ENCODE measurements at places on chromosomes 5 and 9.

- DNase-seq: no peak
These were observed 91.4 kb downstream of the ADAMTS16 start for GRCh38 chr5:5231576-5231975.

- no peak for DNase-seq
These were observed 1371.0 kb upstream of the DMAC1 start for GRCh38 chr9:9170439-9171134.

DNA sequence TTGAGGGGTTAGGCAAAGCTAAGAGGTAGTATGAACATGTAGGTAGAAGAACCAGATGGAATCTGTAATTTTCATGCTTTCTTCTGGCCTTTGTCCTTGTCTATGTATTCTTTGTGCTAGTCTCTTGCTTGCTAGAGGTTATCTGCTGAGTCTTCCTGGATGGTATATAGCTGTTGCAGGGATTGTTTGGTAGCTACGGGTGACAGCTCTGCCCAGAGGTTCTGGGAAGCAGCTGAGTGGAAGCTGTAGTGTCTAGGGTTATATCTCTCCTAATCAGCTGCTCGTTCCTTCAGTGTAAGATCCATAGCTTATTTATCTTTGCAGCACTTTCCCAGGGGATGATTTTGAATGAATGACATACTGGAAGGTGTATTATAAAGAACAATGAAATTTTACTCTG, 100.3 kb downstream of the ATG10 start:
- no peak for DNase-seq

GRCh38 chr5:144531188-144531587, 360.5 kb downstream of the KCTD16 start:
- no peak for DNase-seq

- DNase-seq: no peak
These were observed 21.9 kb upstream of the FSD1L start for GRCh38 chr9:105425816-105426433.

- DNase-seq: no peak
These were observed 930.8 kb upstream of the CDH9 start for GRCh38 chr5:27969157-27969556.

- no peak for DNase-seq
These were observed 1.9 kb upstream of the QRFP start for GRCh38 chr9:130898552-130898852.

GRCh38 chr5:58933891-58934628, 351.2 kb downstream of the RAB3C start:
- peak; percentile 57 for DNase-seq

- no peak for DNase-seq
These were observed 2.1 kb downstream of the PRRC1 start for GRCh38 chr5:127519527-127519926.

- DNase-seq: no peak
These were observed 185.0 kb downstream of the SEMA6A start for GRCh38 chr5:116389601-116390000.

DNA sequence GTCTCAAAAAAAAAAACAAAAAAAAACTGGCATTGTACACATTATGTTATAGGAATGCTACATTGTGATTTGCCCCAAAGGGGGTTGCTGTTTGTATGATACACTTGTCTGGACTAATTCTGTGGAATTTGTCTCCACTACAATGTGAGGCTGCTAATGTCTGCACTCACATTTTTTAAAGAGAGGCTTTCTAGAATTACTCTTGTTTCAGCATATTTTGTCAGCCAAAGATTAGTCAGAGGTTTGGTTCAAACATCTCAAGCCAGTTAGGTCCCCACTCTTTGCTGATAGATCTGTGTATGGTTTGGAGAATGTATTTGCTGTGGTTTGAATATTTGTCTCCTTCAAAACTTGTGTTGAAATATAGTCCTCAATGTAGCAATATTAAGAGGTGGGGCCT, 59.3 kb upstream of the ZNF169 start:
- no peak for DNase-seq

DNA sequence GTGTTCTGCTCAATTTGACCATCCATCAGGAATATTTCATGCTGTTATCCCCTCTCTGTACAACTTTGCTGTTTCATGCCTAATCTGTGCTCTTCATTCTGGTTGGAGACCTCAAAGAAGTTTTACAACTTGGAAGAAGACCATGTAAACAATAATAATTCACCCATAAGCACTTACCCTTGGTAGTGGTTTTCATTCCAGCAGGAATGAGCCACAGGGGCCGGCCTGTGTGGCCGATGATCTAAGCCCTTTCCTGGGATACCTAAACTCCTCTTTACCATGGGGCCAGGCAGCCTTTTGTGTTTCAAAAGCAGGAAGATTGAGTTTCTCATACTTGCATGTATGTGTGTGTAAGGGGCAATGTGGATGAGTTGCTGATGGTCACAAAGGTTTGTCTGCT, 165.0 kb downstream of the FGF1 start:
- no peak for DNase-seq

GRCh38 chr5:83418356-83419321, 52.9 kb upstream of the VCAN start:
- DNase-seq: no peak

DNA sequence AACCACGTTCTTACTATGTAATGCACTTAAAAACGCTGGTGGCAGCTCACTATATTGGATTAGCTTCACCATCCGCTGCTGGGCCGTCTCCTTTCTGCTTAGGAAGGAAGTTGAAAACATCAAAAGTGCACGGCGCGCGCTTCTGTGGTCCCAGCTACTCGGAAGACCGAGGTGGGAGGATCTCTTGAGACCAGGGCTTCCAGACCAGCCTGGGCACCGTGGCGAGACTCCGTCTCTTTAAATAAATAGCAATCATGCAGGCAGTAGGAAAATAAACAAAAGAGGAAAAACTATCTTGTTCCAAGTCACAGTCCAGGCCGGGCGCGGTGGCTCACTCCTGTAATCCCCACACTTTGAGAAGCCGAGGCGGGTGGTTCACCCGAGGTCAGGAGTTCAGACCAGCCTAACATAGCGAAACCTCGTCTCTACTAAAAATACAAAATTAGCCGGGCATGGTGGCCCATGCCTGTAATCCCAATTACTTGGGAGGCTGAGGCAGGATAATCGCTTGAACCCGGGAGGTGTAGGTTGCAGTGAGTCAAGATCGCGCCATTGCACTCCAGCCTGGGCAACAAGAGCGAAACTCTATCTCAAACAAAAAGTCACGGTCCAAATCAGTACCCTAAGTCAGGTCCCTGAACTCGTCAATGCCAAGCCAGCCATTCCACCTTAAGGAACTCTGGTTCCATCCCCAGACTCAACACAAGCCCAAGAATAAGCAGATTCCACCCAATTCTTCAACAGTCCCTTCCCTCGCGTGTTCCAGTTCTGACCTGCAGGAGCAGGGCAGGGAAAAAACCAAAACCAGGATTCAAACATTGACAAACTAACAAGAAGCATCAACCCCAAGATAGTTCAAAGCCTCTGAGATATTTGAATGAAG, 1.0 kb upstream of the GOLGA1 start:
- peak; percentile 65 for DNase-seq

DNA sequence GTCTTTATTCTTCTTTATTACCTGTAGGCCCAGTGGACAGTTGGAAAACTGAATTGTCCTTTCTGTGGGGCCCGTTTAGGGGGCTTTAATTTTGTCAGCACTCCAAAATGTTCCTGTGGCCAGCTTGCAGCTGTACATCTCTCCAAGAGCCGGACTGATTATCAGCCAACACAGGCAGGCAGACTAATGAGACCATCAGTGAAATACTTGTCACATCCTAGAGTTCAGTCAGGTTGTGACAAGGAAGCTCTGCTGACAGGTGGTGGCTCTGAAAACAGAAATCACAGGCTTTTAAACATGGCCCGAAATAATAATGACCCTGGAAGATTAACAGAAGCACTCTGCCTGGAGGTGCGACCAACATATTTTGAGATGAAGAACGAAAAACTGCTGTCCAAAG, 47.9 kb downstream of the RNF180 start:
- DNase-seq: no peak

DNA sequence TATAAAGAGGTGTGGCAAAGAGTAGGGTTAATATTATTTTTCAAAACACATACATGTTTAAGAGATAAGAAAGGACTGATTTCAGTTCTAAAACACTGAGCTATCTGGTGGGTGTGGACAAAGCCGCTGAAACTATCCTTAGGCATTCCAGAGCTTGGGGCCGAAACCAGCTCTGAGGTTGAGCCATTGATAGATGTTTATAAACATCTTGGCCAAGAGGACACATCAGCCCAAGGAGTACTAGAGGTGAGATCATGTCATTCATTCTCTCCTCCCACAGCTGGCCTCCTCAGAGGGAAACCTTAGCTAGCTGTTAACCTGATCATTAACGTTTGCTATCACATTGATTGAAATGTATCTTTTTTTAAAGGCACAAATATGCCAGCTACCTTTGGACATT, 89.9 kb downstream of the NLN start:
- no peak for DNase-seq

DNA sequence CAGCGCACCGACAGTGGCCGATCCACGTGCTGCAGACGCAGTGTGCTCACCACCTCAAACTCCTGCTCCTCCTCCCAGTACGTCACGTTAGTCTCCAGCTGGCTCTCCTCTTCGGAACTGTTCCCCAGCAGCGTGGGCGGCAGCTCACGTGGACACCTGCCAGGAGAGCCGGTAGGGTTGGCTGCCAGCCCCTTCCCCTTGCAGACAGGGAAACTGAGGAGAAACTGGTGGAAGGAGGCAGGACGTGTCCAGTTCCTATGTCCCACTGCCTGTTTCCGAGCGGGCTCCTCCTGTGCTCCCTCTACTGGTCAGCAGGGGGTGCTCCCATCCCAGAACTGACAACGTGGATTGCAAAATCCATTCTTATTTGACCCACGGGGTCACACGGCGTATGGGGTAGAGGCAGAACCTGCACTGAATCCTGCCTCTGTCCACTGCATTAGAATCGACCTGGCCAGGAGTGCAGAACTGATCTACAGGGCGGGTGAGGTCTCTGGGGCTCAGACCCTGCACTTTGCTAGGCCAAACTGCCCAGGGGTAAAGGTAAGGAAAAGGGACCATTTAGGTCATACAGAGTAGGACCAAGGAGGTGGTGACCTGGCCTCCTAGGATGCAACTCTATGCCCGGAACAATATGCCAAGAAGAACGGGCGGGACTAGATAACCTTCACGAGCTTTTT, 25.7 kb downstream of the PDGFRB start:
- DNase-seq: peak; percentile 41

DNA sequence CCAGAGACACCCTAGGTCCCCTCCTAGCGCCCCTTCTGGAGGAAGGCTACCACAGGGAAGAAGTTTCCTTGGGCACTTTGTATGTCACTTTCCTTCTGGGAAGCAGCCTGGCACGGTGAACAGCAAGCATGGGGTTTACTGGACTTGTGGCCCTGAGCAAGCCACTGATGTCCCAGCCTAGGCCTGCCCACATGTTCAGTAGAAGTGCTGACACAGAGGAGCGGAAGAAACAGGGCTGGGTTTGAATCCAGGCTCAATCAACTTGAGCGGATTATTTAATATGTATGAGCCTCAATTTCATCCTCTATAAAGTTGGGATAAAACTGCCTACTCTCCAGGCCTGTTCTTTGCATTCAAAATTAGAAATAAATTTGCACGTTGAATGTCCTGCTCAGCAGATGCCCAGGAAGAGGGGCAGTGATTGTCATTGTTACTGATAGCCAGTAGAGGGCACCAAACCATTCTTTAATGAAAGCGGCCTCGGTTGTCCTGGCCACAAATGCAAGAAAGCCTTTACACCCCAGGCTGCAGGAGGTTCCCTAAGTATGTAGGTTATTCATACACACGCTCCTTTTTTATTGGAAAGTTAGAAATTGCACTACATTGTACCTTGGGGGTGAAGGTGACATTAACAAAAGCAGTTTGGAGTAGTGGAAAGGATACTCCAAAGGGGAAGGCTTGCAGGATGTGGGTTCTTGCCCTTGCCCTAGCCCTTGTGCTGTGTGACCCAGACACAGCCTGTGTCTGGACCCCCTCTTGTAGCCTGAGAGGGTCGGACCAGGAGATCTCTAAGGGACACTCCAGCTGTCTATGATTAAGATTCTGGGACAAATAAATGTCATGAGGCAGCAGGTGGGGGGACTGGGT, 13.4 kb upstream of the XPA start:
- peak; percentile 76 for DNase-seq

GRCh38 chr9:99889120-99889519, 17.3 kb upstream of the STX17 start:
- no peak for DNase-seq

DNA sequence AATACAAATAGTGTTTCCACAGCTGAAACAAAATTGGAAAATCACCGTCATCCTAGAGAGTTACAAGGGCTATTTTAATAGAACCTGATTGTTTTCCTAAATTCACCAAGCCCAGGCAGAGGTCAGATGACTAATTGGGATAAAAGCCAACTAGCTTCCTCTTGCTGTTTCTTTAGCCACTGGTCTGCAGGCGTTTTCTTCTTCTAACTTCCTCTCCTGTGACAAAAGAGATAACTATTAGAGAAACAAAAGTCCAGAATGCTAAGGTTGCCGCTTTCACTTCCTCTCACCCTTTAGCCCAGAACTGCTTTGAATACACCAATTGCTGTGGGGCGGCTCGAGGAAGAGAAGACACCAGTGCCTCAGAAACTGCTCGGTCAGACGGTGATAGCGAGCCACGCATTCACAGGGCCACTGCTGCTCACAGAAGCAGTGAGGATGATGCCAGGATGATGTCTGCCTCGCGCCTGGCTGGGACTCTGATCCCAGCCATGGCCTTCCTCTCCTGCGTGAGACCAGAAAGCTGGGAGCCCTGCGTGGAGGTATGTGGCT, at the start of gene TLR4:
TSS of gene TLR4 (plus strand) at position 380 of the 552 bp plus-strand sequence. CDS start at position 450, 70 bp downstream.
- DNase-seq: no peak

DNA sequence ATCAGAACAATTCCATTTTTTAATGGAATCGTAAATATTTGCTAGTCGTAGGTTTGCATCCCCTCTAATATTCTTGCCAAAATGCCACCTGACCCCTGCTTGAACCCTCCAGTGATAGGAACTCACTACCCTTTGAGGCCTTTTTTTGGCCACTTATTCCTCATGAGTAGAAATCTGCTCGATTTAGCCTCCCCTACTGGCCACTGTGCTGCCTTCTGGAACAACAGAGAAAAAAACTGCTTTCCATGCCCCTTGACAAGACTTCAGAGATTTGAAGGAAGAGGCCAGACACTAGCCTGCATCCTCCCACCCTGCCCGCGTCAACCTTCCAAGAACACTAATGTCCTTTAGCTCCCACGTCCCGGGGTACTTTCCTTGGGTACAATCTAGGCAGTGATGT, 4.1 kb downstream of the CCDC69 start:
- DNase-seq: no peak

GRCh38 chr5:133895979-133896845, 72.2 kb downstream of the C5orf15 start:
- no peak for DNase-seq

GRCh38 chr5:135170500-135170899, 136.5 kb upstream of the PITX1 start:
- no peak for DNase-seq

DNA sequence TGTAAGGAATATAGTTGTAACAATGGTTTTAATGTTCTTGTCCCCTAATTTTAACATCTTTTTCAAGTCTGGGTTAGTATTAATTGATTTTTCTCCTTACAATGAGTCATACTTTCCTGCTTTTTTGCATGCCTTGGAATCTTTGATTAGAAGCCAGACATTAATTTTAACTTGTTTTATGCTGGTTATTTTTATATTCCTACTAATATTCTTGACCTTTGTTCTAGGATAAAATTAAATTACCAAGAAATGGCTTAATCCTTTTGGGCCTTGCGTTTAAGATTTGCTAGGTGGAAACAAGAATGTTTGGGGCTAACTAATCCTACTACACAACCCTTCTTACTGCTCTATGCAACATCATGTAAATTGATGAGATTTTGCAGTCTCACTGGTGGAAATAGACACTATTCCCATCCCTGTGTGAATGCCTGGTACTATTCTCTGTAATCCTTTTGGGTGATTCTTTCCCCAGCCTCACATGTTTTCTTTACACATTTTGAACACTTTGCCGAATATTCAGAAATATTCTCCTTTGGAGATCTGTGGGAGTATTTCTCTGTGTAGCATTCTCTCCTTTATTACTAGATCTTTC, 47.2 kb downstream of the ZCCHC7 start:
- no peak for DNase-seq

Measured in CD4-positive, alpha-beta T cell treated with Interleukin-2 at 100 ng/mL for 4 hours (primary cell).